Glomerular endothelial cell (primary cell): ENCODE measurements at places on chromosomes 2 and 18.

DNA sequence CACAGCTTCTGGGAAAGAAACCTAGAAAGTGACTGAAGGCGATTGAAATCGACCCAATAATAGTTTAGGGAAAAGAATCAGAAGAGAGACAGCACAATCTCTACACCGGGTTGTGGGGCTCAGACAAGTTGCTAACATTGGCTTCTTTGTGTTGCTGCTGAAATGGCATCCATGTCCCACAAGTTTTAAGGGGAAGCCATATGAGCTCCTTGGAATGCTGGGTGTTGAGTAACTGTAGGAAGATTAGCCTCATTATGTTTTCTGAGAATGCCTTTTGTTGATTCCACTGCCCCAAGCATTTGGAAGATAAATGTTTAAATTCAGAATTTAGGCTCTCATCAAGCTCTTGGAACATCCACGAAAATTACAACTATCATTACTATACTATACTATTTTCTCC lies 73.4 kb upstream of the NEUROD1 start:
- DNase-seq, result no peak

DNA sequence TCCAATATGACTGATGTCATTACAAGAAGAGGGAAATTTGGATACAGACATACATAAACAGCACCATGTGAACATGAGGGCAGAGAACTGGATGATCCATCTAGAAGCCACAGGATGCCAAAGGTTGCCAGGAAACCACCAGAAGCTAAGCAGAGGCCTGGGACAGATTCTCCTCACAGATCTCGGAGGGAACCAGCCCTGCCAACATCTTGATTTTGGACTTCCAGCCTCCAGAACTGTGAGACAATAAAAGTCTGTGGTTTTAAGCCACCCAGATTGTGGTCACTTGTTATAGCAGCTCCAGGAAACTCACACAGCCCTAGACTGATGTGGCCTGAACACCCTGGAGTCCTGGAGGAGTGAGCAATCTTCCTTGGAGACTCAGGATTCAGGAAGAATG lies 351.6 kb downstream of the EIPR1 start:
- DNase-seq, result no peak

DNA sequence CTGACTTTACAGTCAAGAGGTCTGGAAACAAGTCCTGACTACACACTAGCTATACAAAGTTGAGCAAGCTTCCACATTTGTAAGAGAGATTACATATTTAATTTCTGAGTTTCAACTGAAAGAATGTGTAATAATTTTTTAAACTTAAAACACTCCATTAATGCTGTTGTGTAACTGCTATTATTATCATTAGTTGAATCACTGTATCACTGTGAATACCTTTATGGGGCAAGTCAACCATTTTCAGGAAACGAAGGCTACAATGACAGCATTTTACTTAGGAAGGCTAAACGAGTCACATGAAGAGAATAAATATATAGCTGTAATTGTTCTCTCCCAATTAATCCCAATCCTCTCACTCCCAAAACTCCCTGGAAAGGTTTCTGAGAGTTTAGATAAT lies 46.3 kb downstream of the TRIP12 start:
- no peak for DNase-seq

DNA sequence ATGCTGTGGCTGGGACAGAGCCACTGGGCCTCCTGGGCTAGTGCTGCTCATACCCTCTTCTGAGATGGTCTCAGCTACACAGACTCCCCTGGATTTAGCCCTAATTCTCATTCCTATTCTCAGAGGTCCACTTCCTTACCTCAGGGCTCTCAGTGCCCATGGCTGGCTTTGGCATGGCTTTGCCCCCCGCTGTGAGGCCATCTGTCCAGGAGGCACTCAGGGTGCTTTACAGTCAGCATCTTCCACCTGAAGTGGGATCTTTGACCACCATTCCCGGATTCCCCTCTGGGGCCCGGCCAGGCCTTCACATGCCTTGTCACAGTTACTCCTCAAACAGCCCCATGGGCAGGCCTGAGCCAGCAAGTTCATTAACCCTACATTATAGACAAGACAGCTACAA lies 161.8 kb downstream of the CELF4 start:
- no peak for DNase-seq

- no peak for DNase-seq
Observed at GRCh38 chr2:166285215-166285614, 90.5 kb downstream of the SCN9A start.

DNA sequence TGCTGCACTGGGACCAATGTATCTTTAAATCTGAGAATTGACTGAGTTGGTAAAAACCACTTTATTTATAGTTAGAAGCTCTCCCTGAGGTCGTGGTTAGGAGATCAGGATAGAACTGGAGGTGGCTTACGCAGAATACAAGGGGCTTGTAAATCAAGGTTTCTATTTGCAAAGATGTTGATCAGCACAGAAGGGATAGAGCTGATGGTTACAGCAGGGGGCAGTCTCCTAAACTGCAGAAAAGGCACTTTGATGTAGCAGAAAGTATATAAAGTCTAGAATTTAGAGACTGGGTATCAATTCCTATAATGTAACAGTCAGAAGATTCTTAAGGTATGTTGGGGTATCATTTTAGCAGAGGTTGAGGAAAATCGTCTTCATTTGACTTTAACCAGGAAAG lies 25.2 kb upstream of the ACVR1 start:
- DNase-seq, result no peak

GRCh38 chr18:58264840-58265239 lies 220.8 kb downstream of the NEDD4L start:
- DNase-seq, result no peak

DNA sequence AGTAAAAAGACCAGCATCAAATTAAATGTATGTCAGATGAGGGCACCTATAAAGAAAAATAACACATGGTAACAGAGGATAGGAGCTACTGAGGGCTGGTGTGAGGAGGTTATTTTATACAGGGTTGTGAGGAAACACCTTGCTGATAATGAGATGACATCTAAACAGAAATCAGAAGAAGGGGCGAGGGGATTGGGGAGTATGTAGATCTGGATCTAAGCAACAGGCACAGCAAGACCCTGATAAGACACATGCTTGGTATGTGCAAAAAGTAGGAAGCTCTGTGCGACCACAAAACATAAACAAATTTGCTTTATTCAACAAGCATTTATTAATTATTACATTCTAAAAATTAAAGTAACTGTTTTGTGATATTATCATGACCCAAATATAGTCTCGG lies 295.4 kb downstream of the ZEB2 start:
- no peak for DNase-seq

GRCh38 chr2:68157002-68157401 lies 686 bp upstream of the PNO1 start:
- DNase-seq, result no peak

GRCh38 chr18:38575648-38576047 lies 1010.0 kb upstream of the CELF4 start:
- DNase-seq, result no peak

DNA sequence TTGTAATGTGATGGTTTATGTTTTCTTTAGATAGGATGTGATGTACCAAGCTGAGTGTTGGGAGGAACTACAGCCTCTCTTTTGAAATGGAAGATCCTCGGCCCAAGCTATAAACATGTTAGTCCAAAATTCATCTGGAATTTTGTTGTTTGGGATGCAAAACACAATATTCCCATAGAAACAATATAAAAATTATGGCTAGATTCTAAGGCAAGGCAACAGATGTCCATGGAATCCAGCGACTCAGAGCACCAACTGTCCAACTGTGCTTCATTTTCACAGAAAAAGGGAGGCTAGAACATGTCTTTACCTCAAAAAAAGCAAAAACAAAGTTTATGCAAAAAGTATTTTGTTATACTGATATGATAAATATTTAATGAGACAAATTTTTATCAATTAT lies 52.4 kb upstream of the ATP8B1 start:
- DNase-seq, result no peak
